ENCODE measurements at places on chromosomes 12 and 14.

GRCh38 chr12:59637692-59638070 lies 41.9 kb downstream of the SLC16A7 start:
- DNase-seq: no peak

GRCh38 chr12:52197371-52198231 lies 5.8 kb upstream of the KRT80 start:
- DNase-seq: no peak

DNA sequence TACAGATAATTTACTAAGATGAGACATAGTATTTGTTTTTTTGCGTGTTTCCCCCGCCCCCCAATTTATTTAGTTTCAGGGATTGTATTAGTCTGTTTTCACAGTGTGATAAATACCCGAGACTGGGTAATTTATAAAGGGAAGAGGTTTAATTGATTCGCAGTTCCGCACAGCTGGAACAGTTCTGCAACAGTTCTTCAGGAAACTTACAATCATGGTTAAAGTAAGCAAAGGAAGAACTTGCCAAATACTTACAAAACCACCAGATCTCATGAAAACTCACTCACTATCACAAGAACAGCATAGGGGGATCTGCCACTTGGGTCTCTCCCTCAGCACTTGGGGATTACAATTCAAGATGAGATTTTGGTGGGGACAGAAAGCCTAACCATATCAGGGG lies 48.9 kb downstream of the LRRIQ1 start:
- DNase-seq: no peak

- no peak for DNase-seq
Observed at GRCh38 chr14:72549854-72550253, 344.0 kb downstream of the DPF3 start.

- DNase-seq: no peak
Observed at GRCh38 chr14:105422695-105423487, 3.3 kb downstream of the MTA1 start.

DNA sequence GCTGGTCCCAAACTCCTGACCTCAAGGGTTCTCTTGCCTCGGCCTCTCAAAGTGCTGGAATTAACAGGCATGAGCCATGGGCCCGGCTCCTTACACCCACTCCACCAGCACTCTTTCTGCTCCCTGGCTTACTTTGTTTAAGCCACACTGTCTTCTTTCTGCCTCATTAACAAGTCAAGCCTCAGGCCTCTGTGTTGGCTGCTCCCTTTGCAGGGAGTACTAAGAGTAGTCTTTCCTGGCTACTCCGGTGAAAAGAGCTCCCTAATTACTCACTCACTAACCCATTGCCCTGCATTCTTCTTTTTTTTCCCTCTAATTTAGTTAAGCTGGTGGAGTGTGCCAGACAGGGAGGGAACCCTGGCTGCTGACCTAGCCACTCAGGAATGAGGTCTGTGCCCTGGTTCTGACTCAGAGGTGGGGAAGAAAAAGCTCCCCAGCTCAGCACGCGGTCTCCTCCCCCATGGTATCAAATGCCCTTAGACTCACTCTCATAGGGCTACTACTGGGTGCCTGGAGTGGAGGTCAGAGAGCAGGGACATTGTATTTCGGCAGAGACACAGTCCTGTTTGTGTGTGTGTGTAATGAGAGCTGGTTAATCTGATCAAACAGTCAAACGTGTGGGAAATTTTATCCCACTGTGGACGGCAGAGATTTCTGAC lies 19.8 kb downstream of the GALNT6 start:
- DNase-seq: no peak

DNA sequence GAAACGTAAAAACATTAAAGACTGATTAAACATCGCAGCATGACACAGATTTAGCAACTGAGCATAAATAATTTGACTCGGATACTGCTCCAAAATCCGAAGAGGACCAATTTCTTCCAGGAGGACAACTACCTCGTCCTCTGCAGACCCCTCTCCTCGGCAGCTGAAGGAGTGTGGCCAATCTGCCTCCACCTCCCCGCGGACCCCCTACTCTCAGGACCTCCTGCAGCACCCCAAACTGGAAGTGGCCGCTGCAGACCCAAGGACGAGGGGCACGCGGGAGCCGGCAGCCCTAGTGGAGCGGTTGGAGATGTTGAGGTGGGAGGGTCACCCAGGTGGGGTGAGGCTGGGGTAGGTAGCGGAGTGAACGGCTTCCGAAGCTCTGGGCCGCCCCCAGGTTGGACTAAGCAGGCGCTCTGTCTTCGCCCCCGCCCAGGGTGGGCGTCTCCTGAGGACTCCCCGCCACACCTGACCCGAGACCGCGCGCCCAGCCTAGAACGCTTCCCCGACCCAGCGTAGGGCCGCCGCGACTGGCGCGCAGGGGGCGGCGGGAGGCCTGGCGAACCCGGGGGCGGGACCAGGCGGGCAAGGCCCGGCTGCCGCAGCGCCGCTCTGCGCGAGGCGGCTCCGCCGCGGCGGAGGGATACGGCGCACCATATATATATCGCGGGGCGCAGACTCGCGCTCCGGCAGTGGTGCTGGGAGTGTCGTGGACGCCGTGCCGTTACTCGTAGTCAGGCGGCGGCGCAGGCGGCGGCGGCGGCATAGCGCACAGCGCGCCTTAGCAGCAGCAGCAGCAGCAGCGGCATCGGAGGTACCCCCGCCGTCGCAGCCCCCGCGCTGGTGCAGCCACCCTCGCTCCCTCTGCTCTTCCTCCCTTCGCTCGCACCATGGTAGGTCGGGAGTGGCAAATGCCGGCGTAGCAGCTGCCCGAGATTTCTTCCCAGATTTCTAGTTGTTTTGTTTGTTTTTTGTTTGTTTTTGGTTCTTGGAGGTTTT lies at the start of gene CALM1:
TSS of gene CALM1 (plus strand) at position 689 of the 999 bp plus-strand sequence. CDS start at position 891, 202 bp downstream.
- DNase-seq: peak; percentile 94

- no peak for DNase-seq
Observed at GRCh38 chr12:47892819-47893218, 12.0 kb downstream of the VDR start.

Measured in heart right ventricle (tissue), 16 donors.